ENCODE measurements at places on chromosomes 13 and 19. TPM values are rescaled to one million over a fixed set of nuclear protein-coding genes. Genes with fewer than 3 reads are reported as not detected.

DNA sequence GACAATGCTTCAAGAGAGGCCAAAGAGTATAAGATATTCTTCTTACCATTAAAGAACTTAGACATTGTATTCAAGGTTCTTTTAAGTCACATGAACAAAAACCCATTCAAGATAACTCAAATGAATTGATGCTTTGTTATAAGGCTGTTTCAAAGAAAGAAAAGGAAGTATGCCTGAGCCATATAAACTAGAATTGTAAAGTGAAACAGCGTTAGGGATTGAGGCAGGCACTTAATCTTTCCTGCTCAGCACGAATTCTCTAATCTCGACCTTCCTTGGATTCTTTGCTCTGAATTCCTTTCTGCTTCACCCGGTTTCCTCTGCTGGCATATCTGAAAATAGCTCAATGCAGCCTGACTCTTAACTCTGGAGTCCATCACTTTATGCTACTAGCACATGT lies 595.4 kb downstream of the DIAPH3 start:
- no peak overlapping the region for H3K27ac ChIP-seq
- H3K4me3 ChIP-seq: no peak overlapping the region
- no peaks in the 10 kb centered on the region for H3K36me3 ChIP-seq
- no peak for DNase-seq
- H3K4me1 ChIP-seq: no peaks in the 10 kb centered on the region

DNA sequence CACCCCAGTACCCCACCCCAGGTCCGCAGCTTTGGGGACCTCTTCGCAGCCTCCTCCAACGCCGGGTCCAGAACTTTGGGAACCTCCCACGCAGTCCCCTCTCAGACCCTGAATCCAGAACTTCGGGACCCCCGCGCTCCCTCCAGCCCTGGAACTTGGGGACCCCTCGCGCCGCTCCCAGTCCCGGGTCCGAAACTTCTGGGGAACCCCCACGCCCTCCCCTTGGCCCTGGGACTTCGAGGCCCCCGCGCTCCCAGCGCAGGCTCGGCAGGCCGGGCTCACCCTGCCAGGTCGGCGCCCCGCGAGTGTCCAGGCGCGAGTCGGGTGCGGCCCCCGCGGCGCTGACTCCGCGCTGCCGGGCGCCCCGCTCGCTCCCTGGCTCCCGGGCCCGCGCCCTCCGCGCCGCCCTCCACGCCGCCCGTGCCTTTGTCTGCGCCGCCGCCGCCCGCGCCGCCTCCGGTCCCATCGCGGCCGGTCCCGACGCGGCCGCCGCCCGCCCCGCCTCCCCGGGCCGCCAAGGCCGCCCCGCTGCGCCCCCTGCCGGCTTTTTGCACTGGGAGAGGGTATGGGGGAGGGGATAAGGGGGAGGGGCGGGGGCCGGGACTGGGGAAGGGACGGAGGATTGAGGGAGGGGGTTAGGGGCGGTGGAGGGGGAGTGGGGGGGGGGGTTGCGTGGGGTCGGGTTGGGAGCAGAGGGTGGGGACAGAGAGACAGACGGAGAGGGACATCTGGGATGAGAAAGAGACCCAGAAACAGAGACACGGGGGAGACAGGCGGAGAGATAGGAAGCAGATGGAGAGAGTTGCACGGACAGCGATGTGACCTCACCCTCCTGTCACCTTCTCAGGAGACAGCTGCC lies at the start of gene HOMER3:
TSS of gene HOMER3 (minus strand) at position 449 of the 859 bp plus-strand sequence. CDS start 2,235 bp downstream, outside the sequence.
- H3K4me1 ChIP-seq: no peaks in the 10 kb centered on the region
- H3K27ac ChIP-seq: peak within 1 kb of the TSS; percentile 44
- peak within 1 kb of the TSS; percentile 87 for H3K4me3 ChIP-seq
- DNase-seq: peak; percentile 99

GRCh38 chr13:98517576-98518310 lies 59.2 kb downstream of the STK24 start:
- no peaks in the 10 kb centered on the region for H3K27me3 ChIP-seq
- H3K36me3 ChIP-seq: peaks cover 10% of the 10 kb centered on the region
- no peak for DNase-seq

DNA sequence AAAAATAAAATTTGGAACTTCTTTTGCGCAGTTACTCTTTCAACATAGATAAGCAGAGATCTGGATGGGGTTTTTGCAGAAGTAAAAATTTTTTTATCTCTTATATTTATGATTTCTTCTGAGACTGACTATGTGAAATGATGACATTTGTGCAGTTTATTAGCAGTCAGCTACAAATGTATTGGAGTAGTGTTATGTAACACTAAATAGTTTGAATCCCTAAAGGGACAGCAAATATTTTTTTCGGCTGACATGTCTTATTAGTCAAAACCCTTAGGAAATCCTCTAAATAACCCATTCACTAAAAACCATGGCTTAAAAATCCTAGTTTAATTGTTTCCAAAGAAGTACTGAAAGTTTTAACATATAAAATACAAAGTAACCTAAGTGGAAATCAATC lies 48.0 kb upstream of the EDNRB start:
- H3K4me1 ChIP-seq: no peaks in the 10 kb centered on the region
- H3K27ac ChIP-seq: no peak overlapping the region
- H3K4me3 ChIP-seq: no peak overlapping the region
- no peaks in the 10 kb centered on the region for H3K36me3 ChIP-seq
- H3K27me3 ChIP-seq: no peaks in the 10 kb centered on the region

- no peaks in the 10 kb centered on the region for H3K27me3 ChIP-seq
- peaks cover 47% of the 10 kb centered on the region for H3K36me3 ChIP-seq
- no peak overlapping the region for H3K4me3 ChIP-seq
- H3K27ac ChIP-seq: no peak overlapping the region
- DNase-seq: no peak
These were observed 6.1 kb downstream of the SAFB start for GRCh38 chr19:5628919-5629481.

- H3K27ac ChIP-seq: no peak overlapping the region
- no peaks in the 10 kb centered on the region for H3K36me3 ChIP-seq
- no peak overlapping the region for H3K4me3 ChIP-seq
- no peaks in the 10 kb centered on the region for H3K4me1 ChIP-seq
These were observed 1.5 kb downstream of the KLK11 start for GRCh38 chr19:51024924-51025323.

DNA sequence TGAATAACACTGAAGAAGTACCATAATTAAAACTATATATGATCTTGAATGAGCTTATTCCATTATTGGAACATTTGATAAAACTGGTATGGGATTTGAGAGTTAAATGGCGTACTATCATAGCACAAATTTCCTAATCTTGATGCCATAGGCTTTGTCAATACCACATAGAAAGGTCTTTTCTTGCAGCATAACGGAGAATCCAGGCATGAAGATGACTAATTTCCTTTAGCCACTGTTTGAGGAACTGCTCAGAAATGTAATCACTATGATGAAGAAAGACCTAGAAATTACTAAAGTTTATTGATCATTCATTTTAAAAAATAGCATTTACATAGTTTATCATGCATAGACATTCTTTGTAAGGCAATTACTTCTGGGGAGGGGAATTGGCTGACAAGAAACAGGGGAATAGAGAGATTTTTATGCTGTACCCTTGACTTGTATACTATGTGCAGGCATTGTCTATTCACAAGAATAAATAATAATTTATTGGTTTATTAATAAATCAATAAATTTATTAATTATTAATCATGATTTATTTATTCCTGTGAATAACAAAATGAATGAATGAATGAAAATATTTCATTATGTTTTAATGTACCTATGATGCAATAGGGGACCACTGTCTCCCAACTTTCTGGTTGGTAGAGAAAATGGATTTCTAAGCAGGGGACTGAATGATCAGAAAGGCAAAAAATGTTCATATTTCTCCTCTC lies 2676.6 kb downstream of the PCDH9 start:
- no peaks in the 10 kb centered on the region for H3K36me3 ChIP-seq
- no peak overlapping the region for H3K27ac ChIP-seq
- H3K4me3 ChIP-seq: no peak overlapping the region
- DNase-seq: no peak

- H3K27ac ChIP-seq: no peak overlapping the region
- no peaks in the 10 kb centered on the region for H3K27me3 ChIP-seq
- no peak overlapping the region for H3K4me3 ChIP-seq
- peaks cover 30% of the 10 kb centered on the region for H3K4me1 ChIP-seq
These were observed 18.4 kb downstream of the LRCH1 start for GRCh38 chr13:46571189-46571908.

GRCh38 chr13:108496362-108497210 lies 132.8 kb upstream of the MYO16 start:
- peak; percentile 24 for DNase-seq
- H3K27ac ChIP-seq: no peak overlapping the region
- H3K4me1 ChIP-seq: no peaks in the 10 kb centered on the region
- no peaks in the 10 kb centered on the region for H3K36me3 ChIP-seq

DNA sequence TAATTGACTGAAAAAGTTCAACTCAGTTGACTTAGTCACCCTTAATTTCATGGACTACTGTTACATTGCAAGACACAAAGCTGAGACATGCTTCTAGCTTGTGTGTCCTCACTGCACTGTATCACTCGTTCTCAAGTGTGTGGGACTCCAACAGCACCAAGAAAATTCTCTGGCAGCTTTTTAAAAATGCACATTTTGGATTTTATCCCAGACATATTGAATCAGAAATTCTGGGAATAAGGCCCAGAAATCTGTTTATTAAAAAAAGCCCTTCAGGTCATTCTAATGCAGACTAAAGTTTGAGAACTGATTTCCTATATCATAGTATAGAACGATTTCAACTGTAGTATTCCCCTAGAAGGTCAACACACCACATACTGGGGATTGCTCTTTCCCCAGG lies 1485.3 kb downstream of the PCDH9 start:
- DNase-seq: no peak
- no peaks in the 10 kb centered on the region for H3K27me3 ChIP-seq
- H3K27ac ChIP-seq: no peak overlapping the region
- no peaks in the 10 kb centered on the region for H3K36me3 ChIP-seq
- H3K4me1 ChIP-seq: no peaks in the 10 kb centered on the region

- no peaks in the 10 kb centered on the region for H3K4me1 ChIP-seq
- H3K27ac ChIP-seq: no peak overlapping the region
- H3K4me3 ChIP-seq: no peak overlapping the region
- no peaks in the 10 kb centered on the region for H3K36me3 ChIP-seq
- no peaks in the 10 kb centered on the region for H3K27me3 ChIP-seq
These were observed 586.7 kb upstream of the SGCG start for GRCh38 chr13:22594041-22594440.

DNA sequence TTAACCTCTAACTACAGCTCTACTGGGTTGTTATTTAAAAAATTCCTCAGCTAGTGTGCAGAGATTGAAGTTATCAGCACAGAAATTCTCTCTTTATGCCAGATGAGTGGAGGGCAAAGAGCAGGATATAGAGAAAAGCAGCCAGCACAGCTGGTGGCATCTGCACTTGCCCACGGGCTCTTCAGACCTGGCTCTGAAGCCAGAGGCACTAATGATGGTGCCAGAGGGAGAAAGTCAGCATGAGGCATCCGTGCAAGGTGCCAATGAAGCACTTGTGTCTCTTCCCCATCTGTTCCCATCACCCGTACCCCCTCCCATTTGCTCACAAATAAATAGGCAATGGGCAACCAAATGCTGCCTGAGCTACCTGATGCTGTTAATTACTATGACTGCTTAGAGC lies 138.9 kb downstream of the OLFM4 start:
- no peak overlapping the region for H3K4me3 ChIP-seq
- H3K36me3 ChIP-seq: no peaks in the 10 kb centered on the region
- no peaks in the 10 kb centered on the region for H3K4me1 ChIP-seq
- DNase-seq: no peak
- H3K27me3 ChIP-seq: no peaks in the 10 kb centered on the region

- no peaks in the 10 kb centered on the region for H3K36me3 ChIP-seq
- H3K4me1 ChIP-seq: peaks cover 11% of the 10 kb centered on the region
- H3K27me3 ChIP-seq: no peaks in the 10 kb centered on the region
- no peak overlapping the region for H3K27ac ChIP-seq
- H3K4me3 ChIP-seq: no peak overlapping the region
- DNase-seq: no peak
These were observed 239.2 kb upstream of the RFC3 start for GRCh38 chr13:33578786-33579185.

GRCh38 chr13:27654816-27655215 lies 33.1 kb downstream of the POLR1D start:
- no peaks in the 10 kb centered on the region for H3K4me1 ChIP-seq
- peaks cover 33% of the 10 kb centered on the region for H3K36me3 ChIP-seq
- H3K27ac ChIP-seq: no peak overlapping the region
- no peaks in the 10 kb centered on the region for H3K27me3 ChIP-seq

- no peaks in the 10 kb centered on the region for H3K36me3 ChIP-seq
- H3K27me3 ChIP-seq: no peaks in the 10 kb centered on the region
- H3K4me3 ChIP-seq: no peak overlapping the region
- H3K27ac ChIP-seq: no peak overlapping the region
These were observed 11.0 kb downstream of the STK24 start for GRCh38 chr13:98565726-98566565.

- DNase-seq: no peak
- H3K36me3 ChIP-seq: no peaks in the 10 kb centered on the region
- H3K27me3 ChIP-seq: no peaks in the 10 kb centered on the region
- no peaks in the 10 kb centered on the region for H3K4me1 ChIP-seq
- no peak overlapping the region for H3K4me3 ChIP-seq
- H3K27ac ChIP-seq: no peak overlapping the region
These were observed 434.4 kb upstream of the NBEA start for GRCh38 chr13:34507630-34508029.

DNA sequence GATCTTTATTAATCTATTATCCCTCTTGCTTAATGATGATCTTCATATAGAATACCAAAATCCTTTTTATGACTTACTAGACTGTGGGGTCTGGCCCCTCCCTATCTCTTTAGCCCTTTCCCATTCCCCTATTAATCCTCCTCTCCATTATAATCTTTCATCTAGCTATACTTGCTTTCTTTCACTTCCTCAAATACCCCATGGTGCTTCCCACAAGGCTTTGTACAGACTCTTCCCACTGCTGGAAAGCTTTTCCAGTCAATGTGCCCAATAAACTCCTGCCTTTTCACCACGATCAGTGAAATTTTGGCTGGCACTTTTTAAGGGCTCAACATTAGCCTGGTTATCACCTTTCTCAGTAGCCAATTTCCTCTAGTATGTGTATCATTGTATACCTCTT lies 3.2 kb upstream of the EBPL start:
- no peaks in the 10 kb centered on the region for H3K4me1 ChIP-seq
- H3K36me3 ChIP-seq: peaks cover 5% of the 10 kb centered on the region
- H3K27ac ChIP-seq: no peak overlapping the region
- H3K27me3 ChIP-seq: no peaks in the 10 kb centered on the region
- no peak for DNase-seq

GRCh38 chr13:98405690-98406344 lies 171.1 kb downstream of the STK24 start:
- peaks cover 2% of the 10 kb centered on the region for H3K4me1 ChIP-seq
- no peak overlapping the region for H3K4me3 ChIP-seq
- DNase-seq: no peak
- no peaks in the 10 kb centered on the region for H3K27me3 ChIP-seq

GRCh38 chr13:25171517-25172302 lies at the start of gene AMER2:
Gene AMER2 (minus strand): TSS chr13:25172288. CDS start chr13:25171619, 669 bp downstream.
- no peak within 1 kb of the TSS for H3K27ac ChIP-seq
- peaks cover 60% of the 10 kb centered on the region for H3K27me3 ChIP-seq
- no peaks in the 10 kb centered on the region for H3K36me3 ChIP-seq
- H3K4me3 ChIP-seq: peak within 1 kb of the TSS; percentile 30
- H3K4me1 ChIP-seq: peaks cover 7% of the 10 kb centered on the region

GRCh38 chr13:41220401-41220800 lies 26.0 kb upstream of the KBTBD7 start:
- H3K27ac ChIP-seq: no peak overlapping the region
- no peak for DNase-seq
- H3K4me3 ChIP-seq: no peak overlapping the region
- no peaks in the 10 kb centered on the region for H3K36me3 ChIP-seq

Gene TMEM86B
- polyA plus RNA-seq: 3.0 TPM

Gene TMEM238
- 0.08 TPM for polyA plus RNA-seq

Gene LGALS14
- polyA plus RNA-seq: not detected

Gene ALG11
- 5.0 TPM for polyA plus RNA-seq

Gene KCNRG
- 0.97 TPM for polyA plus RNA-seq

Gene C5AR1
- polyA plus RNA-seq: 1.3 TPM

Gene ZNF541
- 0.08 TPM for polyA plus RNA-seq

Gene CEBPA
- polyA plus RNA-seq: 0.15 TPM

Gene ZNF69
- polyA plus RNA-seq: 0.58 TPM

Gene NLRP7
- polyA plus RNA-seq: not detected

Gene SIGLECL1
- not detected for polyA plus RNA-seq

Gene UNC13A
- 0.38 TPM for polyA plus RNA-seq

Gene ATXN8OS
- polyA plus RNA-seq: not detected

Gene GFY
- not detected for polyA plus RNA-seq

Data from SK-N-SH (cell line).